ENCODE measurements at places on chromosomes 1 and 21. TPM values are rescaled to one million over a fixed set of nuclear protein-coding genes. Genes with fewer than 3 reads are reported as not detected.

- DNase-seq: no peak
These were observed 4.3 kb upstream of the LRP8 start for GRCh38 chr1:53332186-53332564.

- DNase-seq: no peak
These were observed 80.6 kb upstream of the SLC44A3 start for GRCh38 chr1:94739521-94740061.

DNA sequence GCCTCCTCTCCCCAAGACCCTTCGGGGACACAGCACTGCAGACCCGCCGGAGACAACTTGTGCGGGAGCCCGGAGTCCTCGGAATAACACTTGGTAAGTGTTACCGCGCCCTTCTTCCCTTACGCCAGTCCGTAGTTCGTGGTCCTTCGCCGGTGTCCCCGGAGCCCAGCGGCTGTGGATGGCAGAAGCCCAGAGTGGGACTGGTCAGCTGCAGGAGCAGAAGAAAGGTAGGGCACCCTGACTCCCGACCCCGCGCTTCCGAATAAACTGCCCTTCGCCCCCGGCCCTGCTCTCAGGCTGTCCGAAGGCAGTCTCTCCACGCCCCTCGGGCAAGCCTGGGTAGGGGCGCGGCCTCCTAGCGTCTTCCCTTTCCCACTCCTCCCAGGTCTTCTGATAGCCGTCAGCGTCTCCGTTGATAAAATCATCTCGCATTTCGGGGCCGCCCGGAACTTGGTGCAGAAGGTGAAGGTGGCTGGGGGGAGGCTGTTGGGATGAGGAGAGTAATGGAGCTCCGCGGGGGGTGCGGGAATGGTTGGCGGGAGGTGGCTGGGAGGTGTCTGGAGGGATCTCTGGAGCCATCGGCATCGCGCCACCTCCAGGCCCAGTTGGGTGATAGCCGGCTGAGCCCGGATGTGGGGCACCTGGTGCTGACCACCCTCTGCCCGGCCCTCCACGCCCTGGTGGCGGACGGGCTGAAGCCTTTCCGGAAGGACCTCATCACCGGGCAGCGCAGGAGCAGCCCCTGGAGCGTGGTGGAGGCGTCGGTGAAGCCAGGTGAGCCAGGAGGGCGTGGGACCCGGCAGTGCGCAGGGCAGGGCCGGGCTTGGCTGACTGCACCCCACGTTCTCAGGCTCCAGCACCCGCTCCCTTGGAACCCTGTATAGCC is 4.3 kb downstream of the RUSC1 start:
- peak; percentile 44 for DNase-seq

GRCh38 chr1:40782371-40782956 is 1.1 kb upstream of the KCNQ4 start:
- no peak for DNase-seq

DNA sequence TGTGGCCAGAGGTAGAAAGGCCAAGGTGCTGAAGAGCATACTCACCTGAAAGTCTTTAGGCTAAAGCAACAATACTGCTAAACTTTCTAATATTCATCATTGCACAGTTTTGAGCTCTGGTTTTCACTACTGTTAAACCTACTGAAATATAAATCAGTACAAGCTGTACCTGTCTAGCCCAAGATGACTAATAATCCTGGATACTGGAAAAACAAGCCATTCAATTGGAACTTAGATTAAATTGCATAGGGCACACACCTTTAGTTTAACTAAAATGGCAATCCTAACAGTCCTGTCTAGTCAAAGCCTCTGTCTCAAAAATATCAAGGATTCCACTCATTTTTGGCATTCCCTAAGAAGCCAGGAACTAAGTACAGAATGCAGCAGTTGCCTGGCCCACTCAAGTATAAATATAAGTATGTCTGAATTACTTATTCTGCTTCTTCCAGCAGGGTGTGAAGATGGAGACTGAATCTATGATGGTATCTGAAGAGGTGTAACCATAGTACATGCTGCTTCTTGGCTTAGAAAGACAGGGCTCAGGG is 3.1 kb downstream of the CHML start:
- DNase-seq: no peak

DNA sequence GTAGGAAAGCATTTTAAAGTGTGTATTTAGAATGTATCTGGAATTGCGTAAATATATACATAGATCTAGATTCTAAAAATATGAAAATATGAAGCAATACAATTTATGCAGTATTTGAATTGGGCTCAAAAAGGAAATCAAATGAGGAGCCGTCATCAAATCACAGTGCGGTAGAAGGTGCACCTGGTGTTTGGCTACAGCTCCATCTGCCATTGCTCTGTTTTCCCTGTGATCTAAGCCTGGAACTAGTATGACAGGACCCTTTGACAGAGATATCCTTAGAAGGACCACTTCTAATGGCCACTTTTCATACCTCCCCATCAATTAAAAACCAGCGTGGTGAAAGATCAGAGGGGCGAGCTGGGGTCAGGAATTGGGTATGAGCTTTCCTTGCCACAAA is 202.6 kb downstream of the NFIA start:
- DNase-seq: no peak

The C4BPB gene
- not detected for total RNA-seq

The OR2L2 gene
- 0.22 TPM for total RNA-seq

DNA sequence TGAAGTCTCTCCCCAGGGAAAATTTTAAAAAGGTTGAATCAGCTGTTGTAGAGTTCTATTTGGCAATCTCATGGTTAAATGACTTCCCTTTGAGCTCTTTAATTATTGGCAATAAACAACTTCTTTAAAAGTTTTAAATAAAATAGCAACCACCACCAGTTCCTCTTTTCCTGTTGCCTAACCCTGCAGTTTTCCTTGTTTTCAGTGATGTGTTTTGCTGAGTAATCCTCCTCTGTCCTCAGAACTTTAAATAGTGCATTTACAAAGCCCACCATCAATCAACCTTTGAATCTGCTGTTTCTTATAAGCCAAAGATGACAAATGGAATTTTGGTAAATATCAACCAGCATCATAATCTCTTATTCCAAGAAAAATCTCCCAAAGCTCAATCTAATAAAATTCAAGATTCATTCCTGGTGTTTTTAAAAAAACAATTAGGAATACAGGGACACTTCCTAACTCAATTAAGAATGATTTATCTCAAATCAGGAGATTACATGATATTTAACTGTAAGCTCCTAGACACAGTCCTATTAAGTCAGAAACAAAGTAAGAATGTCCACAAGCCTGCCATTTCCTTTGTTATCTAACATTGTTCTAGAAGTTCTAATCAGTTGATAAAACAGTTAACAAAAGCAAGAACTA is 14.8 kb downstream of the AVPR1B start:
- DNase-seq: no peak

The AGT gene
- total RNA-seq: 12.5 TPM

- no peak for DNase-seq
These were observed 9.0 kb upstream of the PLCH2 start for GRCh38 chr1:2466958-2467554.

DNA sequence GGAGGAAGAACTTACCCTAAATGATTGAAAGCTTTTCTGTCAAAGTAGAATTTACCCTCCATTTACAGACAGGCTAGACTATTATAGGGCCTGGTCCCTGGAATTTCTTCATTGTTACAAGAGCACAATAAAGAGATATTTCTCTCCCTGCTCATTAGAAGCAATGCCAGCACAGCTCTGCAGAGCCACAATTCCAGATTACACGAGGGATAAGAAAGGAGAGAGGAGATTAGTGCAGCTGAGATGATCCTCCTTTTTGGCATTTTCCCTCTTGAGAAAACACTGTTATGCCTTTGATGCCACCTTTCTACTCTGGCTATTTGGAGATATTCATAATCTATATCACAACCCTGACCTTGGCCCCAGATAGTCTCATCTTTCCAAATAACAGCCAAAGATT is 1119.5 kb upstream of the TMPRSS15 start:
- DNase-seq: no peak

DNA sequence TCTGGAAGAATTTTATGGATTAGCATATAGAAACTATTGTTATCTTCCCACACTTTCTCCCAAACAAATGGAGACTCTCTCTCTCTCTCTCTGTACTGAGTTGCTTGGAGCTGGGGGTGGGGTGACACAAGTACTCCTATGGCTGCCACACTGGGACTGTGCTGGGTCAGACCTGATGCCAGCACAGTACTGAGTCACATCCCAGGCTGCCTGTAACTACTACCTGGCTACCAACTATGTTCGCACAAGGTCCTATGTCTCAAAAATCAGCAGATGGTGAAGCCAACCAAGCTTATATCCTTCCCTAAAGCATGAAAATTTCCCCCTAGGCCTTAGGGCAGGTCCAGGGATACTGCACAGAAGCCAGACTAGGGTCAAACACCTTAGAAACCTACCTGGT is 66.6 kb downstream of the FAF1 start:
- DNase-seq: no peak

GRCh38 chr1:217981430-217981829 is 303.7 kb upstream of the RRP15 start:
- no peak for DNase-seq

- DNase-seq: no peak
These were observed 139.6 kb downstream of the TOMM20 start for GRCh38 chr1:234989019-234989418.

DNA sequence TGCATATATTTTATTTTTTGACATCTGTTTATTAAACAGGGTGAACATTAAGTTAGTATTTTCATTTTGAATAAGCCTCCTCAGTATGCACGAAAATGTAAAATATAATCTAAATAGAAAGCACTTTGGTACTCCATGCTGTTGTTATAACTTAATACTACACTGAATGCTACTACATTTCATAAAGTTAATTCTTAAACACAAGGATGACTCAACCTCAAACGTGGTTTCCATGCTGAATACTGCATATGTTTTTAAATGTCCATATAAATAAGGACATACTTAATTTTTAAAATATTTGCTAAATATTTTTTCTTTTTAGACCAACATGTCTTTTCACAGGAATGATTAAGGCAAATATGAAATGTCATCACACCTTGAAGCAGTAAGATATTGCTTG is 83.9 kb downstream of the USP24 start:
- no peak for DNase-seq

DNA sequence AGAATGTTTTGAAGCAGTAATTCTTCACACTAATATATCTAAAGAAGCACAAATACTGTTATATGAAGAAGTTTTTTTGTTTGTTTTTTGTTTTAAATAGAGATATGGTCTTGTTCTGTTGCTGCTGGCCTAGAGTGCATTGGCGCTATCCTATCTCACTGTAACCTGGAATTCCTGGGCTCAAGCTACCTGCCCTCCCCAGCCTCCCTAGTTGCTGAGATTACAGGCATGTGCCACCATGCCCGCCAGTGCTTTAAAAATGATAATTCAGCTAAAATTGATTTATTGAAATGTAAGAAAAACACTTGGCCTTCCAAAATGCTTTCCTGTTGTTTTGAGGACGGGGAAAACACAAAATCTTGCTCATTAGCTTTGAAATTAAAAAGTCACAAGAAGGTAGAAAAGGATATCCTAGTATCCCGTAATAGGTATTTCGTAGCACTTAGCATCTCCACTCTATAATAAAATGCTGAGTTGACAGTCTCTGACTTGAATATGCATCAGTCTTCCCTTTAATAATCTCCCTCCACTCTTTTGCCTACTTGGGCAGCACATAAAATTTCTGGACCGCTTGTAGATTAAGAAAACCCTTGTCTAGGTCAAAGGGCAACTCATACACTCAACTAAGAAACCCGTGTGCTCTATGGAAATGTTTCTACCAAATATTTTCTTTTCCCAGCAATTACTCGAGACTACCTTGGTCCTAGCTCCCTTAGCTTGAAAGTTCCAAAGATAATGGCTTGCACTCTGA is 1.3 kb downstream of the SCYL3 start:
- DNase-seq: no peak

The ZNF593OS gene
- not detected for total RNA-seq

- no peak for DNase-seq
These were observed 135.1 kb upstream of the MAGI3 start for GRCh38 chr1:113255038-113255719.

The SLC1A7 gene
- total RNA-seq: not detected

The COL9A2 gene
- 53.8 TPM for total RNA-seq

The SERTAD4 gene
- 1.1 TPM for total RNA-seq

- DNase-seq: peak; percentile 54
These were observed 5.0 kb downstream of the HAPLN2 start for GRCh38 chr1:156623946-156624813.

All from progenitor cell of endocrine pancreas (in vitro differentiated cells).